ENCODE measurements at places on chromosomes 7 and 10. TPM values are rescaled to one million over a fixed set of nuclear protein-coding genes. Genes with fewer than 3 reads are reported as not detected.
A peak's percentile ranks its signal among the peaks of the same experiment; 100 is the strongest.

DNA sequence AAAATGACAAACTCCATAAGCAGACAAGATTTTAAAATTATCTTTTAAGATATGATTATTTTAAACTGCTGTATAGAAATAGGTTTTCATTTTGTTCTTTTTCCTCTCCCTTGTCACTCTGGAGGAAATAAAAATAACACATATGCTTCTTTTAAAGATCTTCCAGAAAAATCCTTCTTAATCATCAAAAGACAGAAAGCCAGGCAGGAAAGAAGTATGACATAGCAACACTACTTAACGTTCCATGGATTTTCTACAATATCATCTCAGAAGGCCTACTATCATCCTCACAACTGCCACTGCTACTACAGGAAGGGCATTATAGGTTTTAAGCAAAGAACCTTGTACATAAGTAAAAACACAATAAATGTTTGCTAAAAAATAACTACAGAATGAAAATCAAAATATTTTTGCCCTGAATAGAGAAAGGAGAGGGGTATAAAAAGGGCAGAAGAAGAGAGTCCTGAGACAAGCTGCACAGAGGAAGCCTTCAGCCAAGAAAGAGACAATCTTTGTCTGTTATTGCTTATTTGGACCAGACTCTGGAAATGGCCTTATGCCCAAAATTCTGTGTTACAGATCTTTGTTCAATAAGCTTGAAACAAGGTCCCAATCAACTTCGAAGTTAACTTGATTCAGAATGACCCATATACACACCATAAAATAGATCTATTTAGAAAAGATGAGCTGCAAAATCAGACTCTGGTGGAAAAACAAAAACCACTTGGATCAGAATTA is 67.8 kb downstream of the ABI1 start:
- DNase-seq = no peak

DNA sequence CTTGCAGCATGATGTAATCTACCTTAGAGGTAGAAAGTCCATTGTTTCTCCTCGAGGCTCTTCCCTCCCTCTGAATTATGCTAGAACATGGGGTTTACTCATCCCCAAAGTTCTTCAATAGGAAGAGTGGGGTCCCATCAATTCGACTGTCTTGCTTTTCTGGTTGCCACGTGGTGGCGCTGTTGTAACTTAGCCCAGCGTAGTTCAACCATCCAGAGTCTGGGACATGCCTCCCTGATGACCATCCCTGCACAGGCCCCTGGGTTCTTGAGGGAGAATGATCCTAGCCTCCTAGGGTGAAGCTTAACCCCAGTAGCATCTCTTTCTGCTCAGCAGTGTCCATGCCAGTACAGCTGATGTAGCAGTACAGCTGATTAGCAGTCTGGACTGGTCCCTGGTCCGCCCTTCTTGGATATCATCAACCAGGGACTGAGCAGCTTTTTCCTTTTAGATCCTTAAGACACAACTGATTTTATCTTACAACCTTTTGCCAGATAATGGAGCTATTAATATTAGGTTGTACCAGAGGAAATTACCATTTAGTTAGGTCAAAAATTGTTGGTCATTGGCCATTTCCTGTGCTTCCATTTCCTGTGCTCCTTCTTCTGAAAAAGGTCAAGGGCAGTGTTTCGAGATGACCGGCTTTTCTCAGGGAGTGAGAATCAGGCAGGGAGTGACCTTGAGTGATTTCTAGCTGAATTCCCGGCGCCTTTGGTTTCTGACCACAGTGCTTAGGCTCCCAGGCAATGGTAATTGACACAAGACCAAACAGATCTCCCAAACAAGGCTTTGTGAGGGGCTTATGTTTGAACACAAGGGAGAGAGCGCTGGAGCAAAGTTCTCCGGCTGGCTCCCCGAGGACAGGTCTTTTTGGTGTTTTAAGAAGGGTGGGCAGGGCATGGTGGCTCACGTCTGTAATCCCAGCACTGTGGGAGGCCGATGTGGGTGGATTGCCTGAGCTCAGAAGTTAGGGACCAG is 65.4 kb downstream of the TACC2 start:
- peak; percentile 75 for DNase-seq

CYP2E1 gene
- 1.1 TPM for polyA plus RNA-seq

ELFN1 gene
- 13.4 TPM for polyA plus RNA-seq

Data from cardiac muscle cell (in vitro differentiated cells and primary cell).